AG04450 (cell line): ENCODE measurements at places on chromosomes 6 and 20.

DNA sequence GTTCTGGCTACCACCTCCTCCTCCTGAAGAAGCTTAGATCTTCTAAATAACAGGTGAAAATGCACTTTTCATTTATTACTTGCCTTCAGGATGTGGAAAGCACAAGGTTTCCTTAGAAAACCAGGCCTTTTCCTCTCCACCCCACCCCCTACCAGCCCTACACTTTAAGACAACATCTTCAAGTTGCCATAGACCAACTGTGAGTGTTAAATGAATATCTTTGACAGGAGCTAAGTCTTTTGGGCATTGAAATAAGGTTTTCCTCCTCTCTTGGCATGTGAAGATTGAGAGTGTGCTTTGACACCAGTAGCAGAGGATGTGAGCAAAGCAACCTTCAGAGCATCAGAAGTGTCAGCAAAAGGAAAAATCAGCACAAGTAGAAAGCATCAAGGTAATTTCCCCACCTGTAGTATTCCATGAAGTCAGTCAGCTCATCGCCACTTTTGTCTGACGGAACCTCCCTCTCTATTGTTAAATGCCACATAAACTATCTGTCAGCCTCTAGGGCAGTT, 532.3 kb upstream of the MMS22L start:
- DNase-seq, result no peak

DNA sequence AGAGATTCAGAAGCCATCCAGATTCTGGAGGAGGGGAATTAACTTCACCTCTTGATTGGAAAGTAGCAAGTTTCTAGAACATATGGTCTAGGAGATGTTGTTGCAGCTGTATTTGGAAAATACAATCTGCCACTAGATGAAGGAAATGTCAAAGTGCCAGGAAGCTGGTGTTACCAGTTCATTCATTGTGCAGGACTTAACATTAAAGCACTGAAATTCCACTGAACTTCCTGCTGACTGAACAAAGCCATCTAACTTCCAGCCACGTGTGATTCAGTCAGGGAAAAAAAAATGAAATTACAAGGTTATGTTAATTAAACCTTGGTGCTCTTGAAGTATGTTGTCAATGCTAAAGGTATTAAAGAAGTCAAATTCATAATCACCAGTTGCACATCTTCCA, 321.5 kb upstream of the SASH1 start:
- DNase-seq, result no peak

DNA sequence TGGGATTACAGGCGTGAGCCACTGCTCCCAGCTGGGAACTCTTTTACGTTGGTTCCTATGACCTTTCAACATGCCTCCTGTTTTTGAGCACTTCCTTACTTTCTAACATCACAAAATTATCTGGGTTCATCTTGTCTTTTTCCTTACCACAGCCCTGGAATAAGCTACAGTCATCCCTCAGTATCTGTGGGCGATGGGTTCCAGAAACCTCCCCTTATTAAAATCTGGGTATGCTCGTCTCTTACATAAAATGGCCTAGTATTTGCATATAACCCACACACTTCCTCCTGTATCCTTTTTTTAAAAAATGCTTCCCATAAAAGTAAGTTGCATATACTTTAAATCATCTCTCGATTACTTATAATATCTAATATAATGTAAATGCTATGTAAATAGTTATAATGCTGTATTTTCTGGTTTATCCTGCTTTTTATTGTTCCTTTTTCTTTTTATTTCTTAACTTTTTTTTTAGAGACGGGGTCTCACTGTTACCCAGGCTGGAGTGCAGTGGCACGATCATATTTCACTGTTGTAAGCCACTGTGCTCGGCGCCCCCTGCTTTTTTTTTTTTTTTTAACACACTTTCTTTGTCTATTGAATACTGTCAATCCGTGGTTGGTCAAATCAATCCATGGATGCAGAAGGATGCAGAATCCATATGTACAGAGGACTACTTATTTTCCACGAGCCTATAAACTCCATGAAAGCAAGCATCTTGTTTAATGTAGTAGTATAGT, 9.2 kb downstream of the RPF2 start:
- DNase-seq, result no peak

GRCh38 chr6:126380072-126380583, 40.2 kb downstream of the CENPW start:
- DNase-seq, result no peak

DNA sequence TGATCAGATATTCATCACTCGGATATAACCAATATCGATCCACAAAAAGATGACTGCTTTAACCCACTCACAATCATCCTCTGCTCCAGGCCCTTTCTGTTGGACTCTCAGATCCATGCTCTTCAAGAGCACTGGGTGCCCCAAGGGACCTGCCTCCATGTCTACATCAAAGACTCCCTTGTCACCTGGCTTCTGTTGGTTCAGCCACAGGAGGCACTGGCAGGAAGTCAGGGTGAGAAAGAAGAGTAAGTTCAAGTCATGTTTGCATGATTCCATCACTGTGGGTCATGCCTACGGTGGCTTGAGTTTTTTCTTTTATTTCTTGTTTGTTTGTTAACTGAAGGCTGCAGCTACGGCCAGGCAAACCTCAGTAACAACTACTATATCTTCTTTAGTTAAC, 243.3 kb downstream of the ADGRG6 start:
- no peak for DNase-seq

- no peak for DNase-seq
These were observed 140.1 kb upstream of the SPACA1 start for GRCh38 chr6:87907521-87907920.

DNA sequence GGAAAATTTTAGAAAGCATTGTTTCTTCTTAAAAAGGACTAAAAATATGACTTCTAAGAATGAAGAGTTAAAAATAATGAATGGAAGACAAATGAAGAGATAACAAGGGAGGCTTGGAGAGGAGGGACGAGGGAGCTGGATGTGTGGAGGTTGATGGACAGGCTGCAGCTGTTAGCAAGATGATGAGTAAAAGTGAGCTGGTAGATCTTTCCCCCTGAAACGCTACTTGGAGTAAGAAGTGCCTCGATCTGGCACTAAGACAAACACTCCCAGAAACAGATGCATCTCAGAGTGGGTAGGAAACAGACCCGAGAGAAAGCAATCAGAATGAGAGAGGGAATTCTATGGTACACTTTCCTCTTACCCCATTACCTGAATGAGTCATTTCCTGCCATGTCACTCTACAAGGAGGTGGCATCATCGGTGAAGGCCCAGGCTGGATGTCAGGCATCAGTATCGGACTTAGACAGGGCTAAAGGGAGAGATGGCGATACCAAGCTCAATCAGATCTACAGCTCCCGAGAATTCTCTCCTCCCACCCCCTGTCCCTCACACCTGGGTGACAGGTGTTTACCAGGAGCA, 154.1 kb upstream of the BMP2 start:
- no peak for DNase-seq

DNA sequence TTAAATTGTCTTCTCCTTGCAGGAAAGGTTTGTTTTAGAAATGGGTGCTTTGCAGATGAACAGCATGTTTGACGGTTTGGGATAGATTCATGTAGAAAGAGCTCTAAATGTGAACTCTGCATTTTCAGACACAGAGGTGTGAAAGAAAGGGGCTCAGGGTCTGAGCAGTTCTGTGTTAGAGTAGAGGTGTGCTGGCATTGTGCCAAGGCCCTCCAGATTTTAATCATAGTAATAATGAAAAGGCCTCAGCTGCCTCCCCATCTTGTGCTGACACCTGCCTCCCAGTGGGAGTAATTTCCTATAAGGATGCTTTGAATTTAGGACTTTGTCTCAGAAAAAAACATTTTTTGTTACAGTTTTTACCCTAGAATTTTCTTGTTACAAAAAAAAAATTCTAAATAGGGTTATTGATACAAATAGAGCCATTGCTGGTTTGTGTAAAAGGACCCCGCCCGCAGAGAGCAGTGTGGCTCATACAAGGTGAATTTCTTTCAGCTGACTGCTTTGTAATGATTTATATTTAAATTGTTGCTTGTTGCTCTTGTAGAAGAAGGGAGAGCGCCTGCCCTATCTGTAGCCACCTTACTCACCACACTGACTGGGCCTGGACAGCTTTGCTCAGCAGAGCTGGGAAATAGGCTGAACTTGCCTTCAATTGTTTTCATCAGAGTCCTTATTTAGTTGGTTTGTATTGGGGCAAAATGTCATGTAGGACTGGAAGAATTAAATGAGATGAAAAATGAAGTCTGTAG, 294.5 kb downstream of the ZFAND3 start:
- no peak for DNase-seq

DNA sequence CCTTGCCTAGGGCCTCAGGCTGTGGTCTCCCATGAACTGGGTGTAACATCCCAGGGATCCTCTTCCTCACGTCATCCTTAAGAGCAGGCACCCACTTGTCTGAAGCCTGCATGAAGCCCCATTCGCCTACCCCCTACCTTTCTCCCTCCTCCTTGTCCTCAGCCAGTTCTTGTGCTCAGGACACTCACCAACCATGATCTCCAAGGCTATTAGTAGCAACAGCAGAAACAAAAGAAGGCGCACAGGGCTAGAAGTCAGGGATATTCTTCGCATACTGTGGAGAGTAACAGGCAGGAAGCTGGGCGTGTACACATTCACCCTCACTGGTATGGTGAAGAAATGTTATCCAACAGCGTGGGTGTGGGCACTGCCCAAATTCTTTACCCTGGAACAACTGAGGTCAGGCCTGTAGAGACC, 7.3 kb downstream of the RAET1E start:
- no peak for DNase-seq

GRCh38 chr20:9066191-9066590, 2.7 kb upstream of the PLCB4 start:
- no peak for DNase-seq

DNA sequence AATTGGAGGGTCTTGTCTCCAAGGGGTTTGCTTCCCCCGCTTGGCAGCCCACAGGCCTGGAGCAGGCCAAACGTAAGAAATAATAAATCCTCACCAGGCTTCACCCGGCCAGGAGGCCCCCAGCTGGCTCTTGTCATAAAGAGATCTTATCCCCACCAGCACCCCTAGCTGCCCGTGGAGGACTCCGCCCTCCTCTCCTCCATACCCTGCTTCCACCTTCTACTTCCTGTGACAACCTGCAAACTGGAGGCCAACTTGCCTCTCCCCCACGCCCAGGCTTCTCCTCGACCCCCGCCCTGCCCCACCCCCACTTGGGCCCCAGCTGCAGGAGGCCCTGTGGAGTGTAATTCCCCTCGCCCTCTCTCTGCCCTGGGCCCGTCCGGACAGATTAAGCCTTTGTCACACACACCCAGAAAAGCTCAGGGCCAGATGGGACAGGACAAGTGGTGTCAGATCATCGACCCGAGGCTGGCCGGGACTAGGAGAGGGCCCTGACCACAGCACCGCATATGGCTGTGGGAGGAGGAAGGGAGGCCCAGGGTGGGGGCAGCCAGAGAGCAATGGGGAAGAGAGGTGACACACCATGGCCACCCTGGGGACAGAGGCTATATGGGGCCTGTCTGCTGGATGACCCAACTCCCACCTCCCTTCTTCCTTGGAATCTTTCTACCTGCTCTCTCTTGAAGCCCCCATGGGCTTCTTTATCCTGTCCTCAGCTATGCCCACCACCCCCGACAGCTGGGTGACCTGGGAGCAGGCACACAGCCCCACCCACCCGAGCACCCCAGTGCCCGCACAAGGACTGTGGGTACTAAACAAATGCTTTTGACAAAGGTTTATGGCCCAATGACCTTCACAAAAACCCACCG, 3.9 kb downstream of the NOL4L start:
- no peak for DNase-seq

GRCh38 chr6:155384321-155384952, 70.2 kb upstream of the TFB1M start:
- no peak for DNase-seq

GRCh38 chr20:17849901-17850683, 118.5 kb downstream of the SNX5 start:
- DNase-seq, result peak; percentile 89

DNA sequence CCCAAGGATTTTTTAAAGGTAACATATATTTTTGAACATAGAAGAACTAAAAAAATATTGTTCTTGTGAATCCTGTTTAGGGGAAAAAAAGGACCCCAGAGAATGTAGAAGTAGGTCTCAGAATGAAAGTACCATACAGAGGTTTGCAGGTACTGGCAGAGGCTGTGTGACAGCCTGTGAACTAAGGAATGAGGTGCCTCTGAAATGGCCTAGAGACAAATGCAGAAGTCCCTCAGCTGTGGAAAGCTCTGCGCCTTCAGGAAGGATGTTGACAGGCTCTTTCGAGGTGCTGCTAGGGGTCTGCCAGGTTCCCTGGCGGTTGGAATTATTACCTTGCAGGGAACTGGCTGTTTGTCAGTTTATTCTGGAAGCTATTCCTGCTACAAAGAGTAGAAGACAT, 8.6 kb upstream of the TUBB2B start:
- DNase-seq, result no peak
